Caudate nucleus (tissue), 63 donors: ENCODE measurements at places on chromosomes 1 and 21.
A peak's percentile ranks its signal among the peaks of the same experiment; 100 is the strongest.

- no peak for DNase-seq
These were observed 24.4 kb downstream of the OR10R2 start for GRCh38 chr1:158496374-158496773.

DNA sequence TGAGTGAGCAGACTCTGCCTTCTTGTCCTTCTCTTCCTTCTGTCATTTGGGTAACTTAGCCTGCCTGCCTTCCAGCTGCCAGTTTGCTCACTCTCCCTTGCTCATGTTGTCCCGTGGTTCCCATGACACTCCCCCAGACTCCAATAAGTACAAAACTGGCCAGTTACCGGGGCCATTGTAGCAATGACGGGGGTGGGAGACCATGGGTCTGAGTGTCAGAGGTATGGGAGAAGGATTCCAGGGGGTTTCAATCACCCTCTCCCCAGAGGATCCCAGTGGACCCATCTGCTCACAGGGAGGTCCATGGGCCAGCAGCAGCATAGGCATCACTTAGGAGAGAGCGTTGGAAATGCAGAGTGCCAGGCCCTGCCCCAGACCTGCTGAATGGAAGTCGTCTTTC, 51.3 kb downstream of the CAPN9 start:
- no peak for DNase-seq

DNA sequence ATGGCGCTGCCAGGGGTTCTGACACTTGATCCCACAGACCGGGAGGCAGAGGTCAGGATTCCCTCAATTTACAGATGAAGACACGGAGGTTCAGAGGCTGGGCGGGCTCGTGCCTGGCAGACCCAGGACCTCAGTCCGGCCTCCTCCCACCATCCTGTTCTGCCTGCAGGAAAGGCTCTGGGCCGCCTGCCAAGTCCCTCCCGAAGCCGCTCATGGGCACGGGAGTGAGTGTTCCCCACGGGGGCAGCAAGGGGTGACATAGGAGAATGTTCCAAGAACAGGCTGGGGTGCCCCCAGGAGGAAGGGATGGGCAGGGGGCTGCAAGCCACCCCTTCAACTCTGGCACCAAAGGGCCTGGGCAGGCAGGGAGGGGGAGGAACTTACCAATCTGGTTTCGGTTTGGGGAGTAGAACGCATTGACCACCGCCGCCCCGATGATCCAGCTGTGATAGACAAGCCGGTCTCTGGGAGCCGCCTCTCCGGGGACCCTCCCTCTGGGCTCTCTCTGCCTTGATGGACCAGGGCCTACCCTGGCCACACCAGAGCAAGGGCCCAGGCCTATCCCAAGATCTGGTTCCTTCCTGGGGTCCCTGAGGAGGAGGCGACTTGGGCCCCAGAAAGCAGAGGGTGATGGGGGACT, 7.5 kb downstream of the PRXL2B start:
- DNase-seq: no peak

DNA sequence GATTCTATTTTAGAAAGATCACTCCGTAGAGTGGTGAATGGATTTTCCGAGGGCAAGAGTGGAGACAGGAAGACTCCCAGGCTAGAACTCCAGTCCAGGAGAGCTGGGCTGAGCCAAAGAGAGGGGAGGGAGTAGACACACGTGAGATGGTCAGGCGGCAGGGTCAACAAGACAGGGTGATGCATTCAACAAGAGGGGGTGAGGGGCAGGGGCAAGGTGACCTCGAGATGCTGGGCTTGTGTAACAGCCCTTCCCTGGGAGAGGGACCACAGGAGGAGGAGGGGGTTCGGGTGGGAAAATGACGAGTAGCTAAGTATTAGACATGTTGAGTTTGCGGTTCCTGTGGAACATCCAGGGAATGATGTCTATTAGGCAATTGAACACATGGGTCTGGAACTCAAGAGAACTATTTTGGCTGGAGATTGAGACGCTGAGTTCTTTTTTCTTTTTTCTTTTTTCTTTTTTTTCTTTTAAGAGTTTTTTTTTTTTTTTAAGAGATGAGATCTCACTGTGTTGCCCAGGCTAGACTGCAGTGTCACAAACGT, 13.3 kb downstream of the RSPO1 start:
- DNase-seq: no peak

DNA sequence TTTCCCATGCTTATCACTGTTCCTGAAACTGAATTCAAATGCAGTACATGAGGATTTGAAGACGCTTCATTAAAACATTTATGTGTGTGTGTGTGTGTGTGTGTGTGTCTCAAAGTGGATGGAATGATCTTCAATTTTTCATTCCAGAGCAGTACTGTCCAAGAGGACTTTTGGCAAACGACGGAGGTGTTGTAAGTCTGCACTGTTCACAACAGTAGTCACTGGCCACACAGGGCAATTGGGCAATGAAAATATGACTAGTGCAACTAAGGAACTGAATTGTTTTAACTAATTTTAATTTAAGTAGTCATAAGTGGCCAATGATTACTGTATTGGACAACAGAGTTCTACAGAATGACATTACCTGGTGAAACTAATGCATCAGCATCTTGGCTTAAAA, 5.0 kb downstream of the TAF5L start:
- no peak for DNase-seq

- no peak for DNase-seq
These were observed 11.6 kb upstream of the DDI2 start for GRCh38 chr1:15605398-15606383.

- DNase-seq: no peak
These were observed 2.2 kb downstream of the NRIP1 start for GRCh38 chr21:15062606-15062965.

DNA sequence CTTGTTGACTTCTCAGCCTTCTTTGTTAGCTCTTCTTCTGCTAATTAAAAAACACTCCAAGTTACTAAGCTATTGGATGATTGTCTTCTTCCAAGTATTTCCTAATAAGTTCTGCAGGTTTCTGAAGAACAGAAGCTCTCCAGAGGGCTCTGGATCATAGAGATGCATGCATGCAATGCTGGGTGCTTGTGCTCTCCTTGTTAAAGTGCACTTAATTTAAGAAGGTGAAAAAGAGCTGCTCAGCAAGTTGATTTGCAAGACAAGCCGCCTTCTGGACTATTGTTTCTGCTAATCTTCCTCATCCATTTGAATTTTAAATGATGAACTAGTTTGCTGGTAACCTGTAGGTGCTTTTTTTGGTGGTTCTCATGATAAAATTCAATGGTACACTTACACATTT, 16.1 kb downstream of the RRP15 start:
- no peak for DNase-seq

DNA sequence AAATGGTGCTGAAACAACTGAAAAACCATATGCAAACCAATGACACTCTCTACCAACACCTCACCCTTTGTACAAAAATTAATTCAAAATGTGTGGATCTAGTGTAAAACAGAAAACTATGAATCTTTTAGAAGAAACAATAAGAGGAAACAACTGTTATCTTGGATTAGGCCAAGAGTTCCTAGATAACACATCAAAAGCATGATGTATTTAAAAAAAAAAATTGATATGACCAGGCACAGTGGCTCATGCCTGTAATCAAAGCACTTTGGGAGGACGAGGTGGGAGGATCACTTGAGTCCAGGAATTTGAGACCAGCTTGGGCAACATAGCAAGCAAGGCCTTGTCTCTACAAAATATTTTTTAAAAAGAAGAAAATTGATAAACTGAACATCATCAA, 79.0 kb downstream of the EIF4G3 start:
- DNase-seq: no peak

- no peak for DNase-seq
These were observed 43.7 kb upstream of the LRRC7 start for GRCh38 chr1:69524015-69524414.

DNA sequence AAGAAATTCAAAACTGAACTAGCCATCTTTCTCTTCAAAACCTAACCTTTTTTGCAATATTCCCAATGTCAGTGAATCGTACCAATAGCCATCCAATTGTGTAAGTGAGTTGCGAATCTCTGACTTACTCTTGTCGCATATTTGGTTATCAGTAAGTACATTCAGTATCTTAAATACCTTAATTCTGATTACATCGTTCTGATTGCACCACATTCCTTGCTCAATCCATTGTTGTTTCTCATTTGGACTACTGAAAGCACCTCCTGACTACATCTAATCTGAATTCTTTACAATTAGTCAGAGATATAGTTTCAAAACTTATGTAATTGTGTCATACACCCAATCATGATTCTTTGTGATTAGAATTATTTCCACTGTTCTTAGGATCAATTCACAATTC, 16.8 kb upstream of the BRINP3 start:
- DNase-seq: no peak

DNA sequence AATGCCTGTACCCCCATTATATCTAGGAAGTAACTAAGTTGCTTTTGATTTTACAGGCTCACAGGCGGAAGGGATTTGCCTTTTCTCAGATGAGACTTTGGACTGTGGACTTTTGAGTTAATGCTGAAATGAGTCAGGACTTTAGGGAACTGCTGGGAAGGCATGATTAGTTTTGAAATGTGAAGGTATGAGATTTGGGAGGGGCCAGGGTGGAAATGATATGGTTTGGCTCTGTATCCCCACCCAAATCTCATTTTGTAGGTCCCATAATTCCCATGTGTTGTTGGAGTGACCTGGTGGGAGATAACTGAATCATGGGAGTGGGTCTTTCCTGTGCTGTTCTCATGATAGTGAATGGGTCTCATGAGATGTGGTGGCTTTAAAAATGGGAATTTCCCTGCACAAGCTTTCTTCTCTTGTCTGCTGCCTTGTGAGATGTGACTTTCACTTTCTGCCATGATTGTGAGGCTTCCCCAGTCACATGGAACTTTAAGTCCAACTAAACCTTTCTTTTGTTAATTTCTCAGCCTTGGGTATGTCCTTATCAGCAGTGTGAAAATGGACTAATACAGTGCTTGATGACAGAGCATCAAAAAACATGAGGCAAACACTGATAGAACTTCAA, 1119.5 kb downstream of the PLA2G4A start:
- no peak for DNase-seq

DNA sequence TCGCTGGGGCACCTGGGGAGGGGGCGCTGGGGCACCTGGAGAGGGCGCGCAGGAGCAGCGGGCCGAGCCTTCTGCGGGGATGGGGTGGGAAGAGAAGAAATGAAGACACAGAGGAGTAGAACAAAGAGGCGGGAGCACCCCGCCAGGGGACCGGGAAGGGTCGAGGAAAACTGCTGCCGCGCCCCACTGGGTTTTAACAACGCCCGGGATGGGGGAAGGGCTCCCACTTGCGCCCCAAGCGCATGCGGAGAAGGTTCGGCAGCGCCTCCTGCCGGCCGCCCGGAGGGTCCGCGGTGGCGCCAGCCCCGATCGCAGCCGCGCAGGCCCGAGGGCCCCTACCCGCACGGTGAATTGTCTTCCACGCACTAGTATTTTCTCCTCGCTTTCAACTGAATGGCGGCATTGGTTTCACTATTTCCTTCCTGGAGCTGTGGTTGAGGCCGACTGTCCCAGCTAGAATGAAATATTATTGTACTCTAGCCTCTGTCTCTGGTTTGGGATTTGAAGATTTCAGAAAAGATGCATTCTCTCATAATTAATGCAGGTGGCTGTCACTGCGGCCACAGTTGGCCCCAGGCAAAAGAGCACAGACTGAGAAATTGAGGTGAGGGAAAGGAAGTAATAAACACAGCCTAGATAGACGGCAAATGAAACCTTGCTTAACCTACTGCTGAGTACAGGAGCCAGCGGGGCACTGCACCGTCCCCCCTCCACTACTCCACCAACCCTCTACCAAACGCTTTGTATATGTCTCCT, 57.3 kb downstream of the MAB21L3 start:
- peak; percentile 44 for DNase-seq

DNA sequence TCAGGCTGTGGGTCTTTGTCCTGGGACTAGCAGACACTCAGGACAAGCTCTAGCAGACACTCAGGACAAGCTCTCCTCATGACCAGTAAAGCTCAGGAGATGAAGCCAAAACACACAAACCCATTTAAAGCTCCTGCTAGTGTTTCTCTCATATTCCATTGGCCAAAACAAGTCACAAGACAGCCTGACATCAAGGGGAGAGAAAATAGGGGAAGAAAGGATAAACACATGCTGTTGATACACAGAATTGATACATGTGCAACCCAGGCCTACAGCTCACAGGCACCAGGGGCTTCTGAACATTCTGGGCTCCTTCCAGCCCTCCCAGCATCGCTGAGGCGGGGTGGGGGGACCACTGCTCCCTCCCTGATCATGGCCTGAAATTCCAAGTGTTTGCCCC, 35.3 kb downstream of the ATF3 start:
- DNase-seq: no peak

DNA sequence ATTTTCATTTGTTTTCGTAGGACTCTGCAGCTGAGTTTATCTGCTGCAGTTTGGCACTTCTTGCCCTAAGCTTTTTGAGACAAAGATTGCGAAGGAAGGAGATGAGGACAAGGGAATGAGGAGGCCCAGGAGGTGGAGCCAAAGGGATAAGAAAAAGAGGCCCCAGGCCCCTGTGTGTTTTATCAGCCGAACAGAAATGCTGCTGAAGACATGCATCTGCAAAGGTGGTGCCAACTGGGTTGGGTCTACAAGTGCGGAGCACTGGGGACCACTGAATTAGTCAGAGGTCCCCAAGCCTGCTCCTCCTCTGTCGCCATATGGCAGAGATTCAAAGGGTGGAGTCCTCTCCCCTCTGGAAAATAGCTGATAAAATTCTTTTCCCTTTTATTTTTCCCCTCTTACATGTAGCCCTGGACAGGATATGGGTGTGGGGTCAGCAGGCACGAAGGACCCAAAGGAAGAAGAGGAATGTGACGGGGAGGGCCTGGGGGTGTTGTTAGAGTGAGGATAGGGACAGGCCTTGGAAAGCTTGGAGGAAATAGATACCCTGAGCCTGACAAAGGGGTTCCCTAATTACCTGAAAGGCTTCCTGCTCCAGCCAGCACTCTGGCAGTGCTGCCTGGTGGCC, 2.7 kb downstream of the CD34 start:
- DNase-seq: no peak

DNA sequence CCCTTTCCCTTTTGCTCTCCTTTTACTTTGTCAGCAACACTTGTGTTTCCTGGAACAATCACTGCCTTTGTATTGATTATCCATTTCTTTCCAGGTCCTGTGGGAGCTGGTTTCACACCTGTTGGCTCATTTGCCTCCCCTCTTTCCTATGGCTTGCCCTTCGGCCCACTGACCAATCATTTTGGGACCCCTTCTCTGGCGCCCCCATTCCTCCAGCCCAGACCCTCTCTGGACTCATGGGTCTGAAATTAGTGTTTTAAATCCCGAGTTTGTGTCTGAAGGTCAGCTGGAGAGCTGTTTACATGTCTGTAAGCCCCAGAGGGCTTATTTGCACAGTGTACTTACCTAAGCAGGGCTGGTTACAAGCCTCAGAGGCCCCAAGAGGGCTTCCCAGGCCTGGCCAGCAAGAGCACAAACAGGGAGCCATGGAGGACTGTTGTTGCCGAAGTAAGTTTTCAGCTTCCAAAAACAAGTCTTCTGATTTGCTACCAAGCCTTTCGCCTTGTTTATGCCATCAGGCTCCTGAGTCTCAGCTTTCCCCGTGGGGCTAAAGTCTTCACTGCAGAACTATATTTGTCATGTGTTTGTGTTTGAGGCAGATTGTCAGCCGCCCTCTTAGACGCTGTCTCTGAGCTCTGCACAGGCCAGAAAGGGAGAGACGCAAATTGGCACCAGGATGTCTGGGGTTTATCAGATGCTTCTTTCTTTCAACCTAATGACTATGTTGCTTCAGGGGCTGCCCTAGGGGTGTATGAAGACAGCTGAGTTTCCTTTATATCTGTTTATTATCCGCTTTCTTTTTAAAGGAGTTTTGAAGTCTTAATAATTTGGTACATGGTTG, 93.0 kb downstream of the ATP1A1 start:
- DNase-seq: no peak
